Activated CD4-positive, CD25-positive, alpha-beta regulatory T cell (primary cell): ENCODE measurements at places on chromosomes 7 and 10.

GRCh38 chr7:124765401-124766352 lies at the start of gene GPR37:
Gene GPR37 (minus strand): TSS chr7:124765792. CDS start chr7:124764976, 816 bp downstream.
- DNase-seq: no peak

- no peak for DNase-seq
These were observed 66.1 kb downstream of the CREM start for GRCh38 chr10:35192645-35193249.

GRCh38 chr10:121027371-121027770 lies 176.2 kb downstream of the WDR11 start:
- DNase-seq: no peak

DNA sequence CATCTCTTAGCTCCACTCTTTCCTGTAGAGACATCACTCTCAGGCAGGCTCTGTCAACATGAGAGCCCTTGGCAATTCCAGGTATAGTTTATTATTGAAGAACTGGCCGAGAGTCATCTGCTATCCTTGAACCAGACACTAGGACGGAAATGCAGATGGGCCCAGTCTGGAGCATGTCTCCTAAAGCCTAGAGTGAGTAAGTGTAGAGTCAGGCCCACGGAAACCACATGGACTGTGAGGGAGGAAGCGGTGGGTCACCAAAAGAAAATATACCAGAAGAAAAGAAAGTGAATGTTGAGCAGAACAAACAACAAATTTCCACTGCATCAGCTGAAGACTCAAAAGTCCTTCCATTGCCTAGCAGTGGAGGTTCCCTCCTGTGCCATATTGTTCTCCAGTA lies 15.7 kb upstream of the RELN start:
- DNase-seq: no peak

DNA sequence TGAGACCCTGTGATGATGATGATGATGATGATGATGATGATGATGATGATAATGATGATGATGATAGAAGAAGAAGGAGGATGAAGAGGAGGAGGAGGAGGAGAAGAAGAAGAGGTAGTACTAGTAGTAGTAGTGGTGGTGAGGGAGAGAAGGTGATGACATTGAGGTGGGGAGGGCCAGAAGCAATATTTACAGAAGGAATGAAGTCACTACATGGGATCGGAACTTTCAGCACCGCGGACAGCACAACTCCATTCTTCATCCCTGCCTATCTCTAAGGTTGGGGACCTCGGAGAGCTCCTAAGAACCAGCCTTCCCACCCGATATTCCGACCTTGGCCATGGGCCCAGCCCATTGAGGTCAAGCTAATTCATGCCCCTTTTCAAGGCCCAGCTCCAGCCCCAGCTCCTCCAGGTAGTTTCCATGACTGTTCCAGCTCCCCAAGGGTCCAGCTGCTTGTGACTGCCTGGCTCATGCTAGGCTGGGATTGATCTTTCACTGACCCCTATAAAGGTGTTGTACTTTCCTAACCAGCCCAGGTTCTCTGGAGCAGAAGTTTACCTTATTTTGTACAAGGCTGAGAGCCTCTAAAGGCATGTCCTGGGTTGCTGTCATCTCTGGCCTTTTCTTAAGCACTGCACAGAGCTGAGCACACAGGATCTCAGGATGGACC lies 10.3 kb downstream of the CRHR2 start:
- DNase-seq: no peak

- no peak for DNase-seq
These were observed 276.9 kb upstream of the KLF14 start for GRCh38 chr7:131010717-131011431.

DNA sequence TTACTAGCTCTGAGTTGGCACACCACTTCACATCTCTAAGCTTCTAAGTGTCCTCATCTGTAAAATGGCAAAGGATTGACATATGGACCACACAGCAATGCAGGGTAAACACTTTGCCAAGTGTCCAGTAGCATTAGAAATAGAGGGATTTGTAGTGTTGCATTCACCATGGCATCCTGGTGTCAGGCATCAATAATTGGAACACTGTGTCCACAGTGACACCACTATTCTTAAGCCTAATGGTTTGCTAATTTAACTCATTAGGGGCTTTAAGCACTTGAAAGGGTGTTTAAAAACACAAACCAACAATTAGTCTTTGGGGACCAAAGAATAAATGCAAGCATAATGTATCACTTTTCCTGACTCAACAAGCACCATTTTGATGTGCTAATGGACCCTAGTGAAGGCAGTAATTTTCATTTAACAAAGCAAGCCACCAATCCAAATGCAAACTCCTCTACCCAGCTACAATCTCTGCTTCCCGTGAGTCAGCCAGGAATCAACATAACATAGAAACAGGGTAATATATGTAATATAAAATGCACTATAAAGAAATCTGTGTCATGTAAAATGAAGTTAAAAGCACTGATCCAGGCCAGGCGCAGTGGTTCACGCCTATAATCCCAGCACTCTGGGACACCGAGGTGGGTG lies 75.9 kb downstream of the FAM204A start:
- no peak for DNase-seq

GRCh38 chr10:127863231-127863825 lies 29.4 kb downstream of the CLRN3 start:
- DNase-seq: no peak

DNA sequence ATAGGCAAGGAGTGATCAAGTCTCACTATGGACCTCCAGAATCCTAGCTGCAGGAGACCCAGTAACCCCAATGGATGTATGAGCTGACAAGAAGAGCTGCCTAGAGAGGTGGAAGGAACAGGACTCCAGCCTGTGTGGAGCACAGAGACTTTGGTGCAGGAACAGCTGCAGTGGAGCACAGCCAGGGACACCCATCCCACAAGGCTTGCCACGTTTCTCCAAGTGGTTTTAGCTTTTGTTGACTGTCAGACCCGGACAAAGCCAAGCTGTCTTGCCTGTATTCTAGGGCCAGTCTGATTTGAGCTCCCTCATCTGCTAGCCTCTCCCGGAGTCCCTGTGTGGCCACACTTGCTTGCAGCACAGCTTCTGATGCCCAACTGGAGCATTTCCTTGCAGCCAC lies 224.7 kb downstream of the CHRM2 start:
- DNase-seq: no peak

GRCh38 chr7:90180011-90180585 lies 25.8 kb downstream of the STEAP1 start:
- DNase-seq: no peak

- no peak for DNase-seq
These were observed 4.6 kb downstream of the MARVELD1 start for GRCh38 chr10:97718178-97718577.

- no peak for DNase-seq
These were observed 29.9 kb downstream of the RNLS start for GRCh38 chr10:88553116-88553752.

- DNase-seq: no peak
These were observed 25.1 kb downstream of the HDAC9 start for GRCh38 chr7:18520450-18521235.

GRCh38 chr10:19974138-19974537 lies 157.9 kb downstream of the PLXDC2 start:
- no peak for DNase-seq

DNA sequence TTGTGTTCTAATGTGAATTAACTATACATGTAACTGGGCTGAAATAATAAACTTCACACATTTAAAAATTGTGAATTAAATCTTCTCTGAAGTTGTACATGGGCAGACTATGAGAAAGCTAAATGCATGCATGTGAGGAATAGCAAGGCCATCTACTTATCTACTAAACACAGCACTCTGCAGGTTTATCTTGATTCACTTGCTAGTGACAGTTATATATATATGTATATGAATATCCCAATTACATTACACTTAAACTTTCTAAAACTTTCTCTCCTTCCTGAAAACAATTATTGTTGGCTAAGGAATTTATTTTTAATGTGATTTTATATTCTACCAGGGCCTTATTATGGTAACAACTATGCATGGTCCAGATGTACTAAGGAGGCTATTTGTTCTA lies 5.1 kb upstream of the SP4 start:
- no peak for DNase-seq

DNA sequence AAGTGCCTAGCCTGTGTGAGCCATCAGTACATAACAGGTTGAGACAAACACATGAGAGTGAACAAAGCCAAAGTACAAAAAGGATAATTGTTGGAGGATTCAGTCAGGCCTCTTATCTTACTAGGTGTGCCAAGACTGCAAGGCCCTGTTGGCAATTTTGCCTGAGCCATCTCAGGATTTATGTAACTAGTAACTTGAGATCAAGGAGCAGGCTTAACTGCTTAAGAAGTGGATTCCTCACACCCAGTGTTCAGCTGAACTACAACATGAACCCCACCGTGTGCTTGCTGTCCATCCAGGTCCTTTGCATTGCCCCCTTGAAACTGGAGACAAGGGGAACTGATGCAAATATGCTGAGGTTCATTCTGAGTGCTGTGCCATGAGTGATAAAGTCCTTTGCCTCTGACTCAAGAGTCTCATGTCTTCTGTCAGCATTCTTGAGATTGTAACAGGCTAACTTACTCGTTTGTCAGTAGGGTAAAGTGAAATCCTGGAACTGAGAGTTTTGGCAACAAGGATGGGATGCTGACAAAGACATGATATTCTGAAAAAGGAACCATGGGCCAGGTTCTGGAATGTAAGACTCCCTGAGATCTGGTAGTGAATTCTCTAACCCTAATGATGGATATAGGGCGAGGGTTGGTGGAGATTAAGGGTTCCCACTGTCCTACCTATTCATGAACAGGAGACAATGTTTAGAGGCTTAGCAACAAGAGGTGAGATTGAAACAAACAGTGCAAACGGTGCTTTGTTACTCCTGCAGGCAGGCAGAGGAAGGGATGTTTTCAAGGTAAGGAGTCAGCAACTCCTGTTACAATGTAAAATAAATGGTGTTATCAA lies 44.1 kb upstream of the GATAD1 start:
- no peak for DNase-seq

GRCh38 chr10:132540456-132540855 lies 2.9 kb downstream of the INPP5A start:
- DNase-seq: no peak

DNA sequence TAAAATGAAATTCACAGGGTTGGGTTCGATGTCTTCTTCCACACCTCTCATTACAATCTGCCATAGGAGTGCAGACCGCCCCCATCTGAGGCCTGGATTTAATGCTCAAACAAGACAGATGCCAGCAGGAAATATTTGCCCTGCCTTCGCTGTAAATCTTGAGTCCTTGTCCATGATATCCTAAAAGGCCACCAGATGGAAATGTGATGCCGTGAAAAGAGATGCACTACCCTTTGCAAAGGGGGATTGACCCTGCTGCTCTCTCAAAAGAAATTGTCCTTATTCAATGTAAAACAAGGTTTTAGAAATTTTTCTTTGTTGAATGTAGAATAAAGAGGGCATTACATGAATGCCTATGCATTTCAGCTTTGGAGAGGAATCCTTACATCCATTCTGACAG lies 37.5 kb downstream of the AGAP4 start:
- no peak for DNase-seq

DNA sequence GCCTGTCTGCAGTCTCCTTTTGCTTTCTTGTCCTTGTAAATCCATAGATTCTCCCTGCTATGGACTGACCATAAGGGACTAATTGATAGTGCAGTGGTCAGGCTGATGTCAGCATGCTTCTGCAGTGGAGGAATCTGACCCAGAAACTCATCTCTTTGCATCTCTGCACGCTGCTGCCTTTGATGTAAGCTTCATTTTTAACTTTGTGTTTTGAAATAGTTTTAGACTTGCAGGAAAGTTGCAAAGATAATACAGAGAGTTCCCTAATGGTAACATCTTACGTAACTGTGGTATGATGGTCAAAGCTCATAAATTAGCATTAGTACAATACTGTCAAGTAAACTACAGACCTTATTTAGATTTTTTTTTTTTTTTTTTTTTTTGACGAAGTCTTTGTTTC lies 89.6 kb downstream of the GALNT17 start:
- no peak for DNase-seq

- no peak for DNase-seq
These were observed 251.0 kb upstream of the IMMP2L start for GRCh38 chr7:111813306-111813705.

DNA sequence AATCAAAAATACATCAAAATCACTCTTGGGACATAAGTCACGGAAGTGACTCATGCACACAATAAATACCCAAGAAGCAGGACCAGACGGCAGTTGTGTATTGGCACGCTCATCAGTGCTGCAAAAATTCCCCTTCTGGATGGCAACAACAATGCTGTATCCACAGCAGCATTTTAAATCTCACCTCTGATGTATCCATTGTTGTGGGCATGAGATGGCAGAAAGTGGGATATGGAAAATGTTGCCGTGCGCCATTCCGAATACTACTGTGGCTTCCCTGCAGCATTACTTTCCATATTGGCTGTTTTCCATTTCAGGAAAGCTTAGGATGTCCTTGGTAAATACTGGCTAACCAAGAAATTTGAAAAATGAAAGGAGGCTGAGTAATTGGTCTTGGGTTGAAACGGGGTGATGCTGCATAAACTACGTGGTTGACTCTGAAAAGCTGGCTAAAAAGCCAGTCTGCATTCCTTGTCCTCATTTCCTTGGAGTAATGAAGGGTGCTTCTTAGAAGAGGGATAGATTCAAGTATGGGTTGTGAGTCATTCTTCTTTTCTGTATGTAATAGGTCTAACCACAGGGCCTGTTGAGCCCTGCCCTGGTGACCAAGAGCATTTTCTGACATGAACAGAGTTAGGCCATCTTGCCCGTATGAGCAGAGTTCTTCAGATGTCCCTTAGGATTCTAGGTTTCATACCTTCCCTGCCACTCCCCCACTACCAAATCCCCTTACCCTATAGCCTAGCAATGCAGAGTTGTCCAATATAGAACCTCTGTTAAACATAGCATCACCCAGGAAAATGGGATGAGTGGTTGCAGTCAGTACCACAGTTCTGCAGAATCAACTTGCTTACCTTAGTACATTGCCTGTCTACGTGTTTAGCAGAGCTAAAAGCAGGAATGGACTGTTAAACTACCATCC lies 36.3 kb upstream of the TOMM7 start:
- DNase-seq: no peak

DNA sequence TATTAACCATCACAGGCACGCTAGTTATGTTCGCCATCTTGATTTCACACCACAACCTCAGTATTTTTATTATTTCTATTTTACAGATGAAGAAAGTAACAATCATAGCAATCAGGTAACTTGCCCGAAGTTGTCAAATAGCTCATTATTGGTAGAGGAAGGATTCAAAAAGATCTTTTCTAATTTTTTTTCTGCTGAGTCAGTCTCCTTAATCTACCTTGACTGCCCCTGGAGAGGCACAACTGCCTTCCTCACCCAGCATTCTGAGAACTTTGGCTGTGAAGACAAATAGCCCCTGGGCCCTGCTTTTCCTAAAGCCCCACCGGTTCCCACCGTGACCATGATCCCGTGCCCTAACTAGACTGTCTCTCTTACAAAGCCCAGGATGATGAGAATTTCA lies 99.2 kb downstream of the TRIL start:
- DNase-seq: no peak
